ENCODE measurements at places on chromosomes 7 and 10. TPM values are rescaled to one million over a fixed set of nuclear protein-coding genes. Genes with fewer than 3 reads are reported as not detected.

DNA sequence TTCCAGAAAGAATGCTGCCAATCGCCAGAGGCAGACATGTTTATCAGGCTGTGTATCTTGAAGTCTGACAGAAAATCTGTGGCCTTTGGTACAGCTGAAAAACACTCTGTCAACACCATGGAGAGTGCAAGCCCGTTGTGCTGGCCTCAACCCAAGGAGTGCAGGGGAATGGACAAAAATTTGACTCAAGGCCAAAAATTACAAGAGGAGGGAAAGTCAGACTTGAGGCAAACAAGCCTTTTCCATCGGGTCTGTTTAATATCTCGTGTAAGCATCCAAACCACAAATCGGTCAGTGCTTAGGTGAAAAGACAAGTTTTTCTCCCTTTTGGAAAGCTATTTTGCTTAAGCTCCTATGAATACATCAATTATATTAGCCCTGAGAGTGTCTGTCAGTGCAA lies 305.3 kb upstream of the NFE2L3 start:
- DNase-seq, result no peak

CYP3A7 gene
- not detected for total RNA-seq

DNA sequence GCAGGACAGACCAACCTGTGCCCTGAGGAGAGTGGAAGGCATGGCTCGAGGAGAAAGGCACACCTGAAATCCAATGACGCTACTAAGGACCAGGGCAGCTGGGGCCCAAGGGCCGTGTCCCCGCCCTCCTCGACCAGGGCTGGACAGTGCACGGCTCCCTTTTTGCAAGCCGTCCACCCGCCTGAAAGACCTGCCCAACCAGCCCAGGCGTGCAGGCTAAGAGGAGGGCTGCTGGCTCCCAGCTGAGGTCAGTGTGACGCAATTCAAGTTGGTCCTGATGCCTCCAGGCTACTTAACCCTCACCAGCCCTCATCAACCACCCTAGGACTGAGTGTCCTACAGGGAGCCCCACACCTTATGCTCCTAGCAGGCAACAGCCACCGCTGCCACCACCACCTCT lies 69.3 kb downstream of the DLG5 start:
- no peak for DNase-seq

DNA sequence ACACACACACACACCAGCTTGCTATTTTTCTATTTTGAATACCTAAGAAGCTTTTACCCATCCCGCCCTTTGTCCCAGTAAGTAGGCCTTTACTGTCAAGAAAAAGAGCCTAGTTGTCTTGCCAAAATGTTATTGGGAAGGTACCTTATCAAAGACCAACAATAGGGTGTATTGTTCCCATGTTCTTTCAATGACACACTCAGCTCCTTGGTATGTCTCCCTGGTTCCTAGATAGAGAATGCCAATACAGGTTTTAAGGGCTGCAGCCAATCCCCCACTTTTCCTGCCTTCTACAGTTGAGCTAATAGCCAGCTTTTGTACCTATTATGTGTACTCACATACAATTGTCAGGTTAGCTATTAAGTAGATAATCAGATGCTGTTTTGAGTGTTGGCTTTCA lies 92.0 kb upstream of the LRRTM3 start:
- no peak for DNase-seq

DNA sequence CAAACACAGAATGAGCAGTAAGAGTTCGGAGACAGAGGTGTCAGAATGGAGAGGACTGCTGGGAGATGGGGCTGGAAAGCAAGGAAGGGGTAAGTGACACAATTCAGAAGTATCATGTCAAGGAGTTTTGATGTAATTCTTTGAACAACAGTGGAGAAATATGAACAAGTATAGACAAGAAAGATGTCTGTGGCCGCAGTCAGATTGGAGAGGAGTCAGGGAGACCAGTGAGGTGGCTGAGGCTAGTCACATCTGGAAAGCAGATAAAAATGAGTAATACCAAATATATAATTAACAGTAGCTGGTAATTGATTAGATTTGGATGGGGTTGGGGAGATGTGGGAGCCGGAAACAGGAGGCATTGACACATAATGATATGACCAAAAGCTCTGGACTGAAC lies 540.9 kb downstream of the SUGCT start:
- DNase-seq, result no peak

CACNA2D1 gene
- 36.2 TPM for total RNA-seq

DNA sequence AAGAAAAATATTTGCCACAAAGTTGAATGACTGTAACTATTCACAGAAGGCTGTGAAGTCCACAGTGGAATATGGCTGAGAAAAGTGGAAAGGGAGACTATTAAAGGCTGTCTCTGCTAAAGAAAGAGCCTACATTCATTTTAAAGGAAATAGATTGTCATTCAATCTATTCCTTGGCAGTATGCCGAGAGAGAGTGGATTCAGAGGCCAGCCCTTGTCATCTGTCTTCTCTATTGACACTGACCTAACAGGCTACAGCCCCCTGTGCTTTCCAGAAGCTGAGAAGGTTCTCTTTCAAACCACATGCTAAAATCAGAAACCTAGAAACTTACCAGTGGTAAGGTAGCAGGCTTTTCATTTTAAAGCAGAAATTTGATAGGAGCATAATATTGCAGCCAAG lies 12.1 kb downstream of the ODAD2 start:
- no peak for DNase-seq

GRCh38 chr7:41633690-41634089 lies 69.2 kb downstream of the INHBA start:
- no peak for DNase-seq

GRCh38 chr7:135664046-135664589 lies 1.8 kb downstream of the STMP1 start:
- no peak for DNase-seq

RPEL1 gene
- 0.13 TPM for total RNA-seq

DNA sequence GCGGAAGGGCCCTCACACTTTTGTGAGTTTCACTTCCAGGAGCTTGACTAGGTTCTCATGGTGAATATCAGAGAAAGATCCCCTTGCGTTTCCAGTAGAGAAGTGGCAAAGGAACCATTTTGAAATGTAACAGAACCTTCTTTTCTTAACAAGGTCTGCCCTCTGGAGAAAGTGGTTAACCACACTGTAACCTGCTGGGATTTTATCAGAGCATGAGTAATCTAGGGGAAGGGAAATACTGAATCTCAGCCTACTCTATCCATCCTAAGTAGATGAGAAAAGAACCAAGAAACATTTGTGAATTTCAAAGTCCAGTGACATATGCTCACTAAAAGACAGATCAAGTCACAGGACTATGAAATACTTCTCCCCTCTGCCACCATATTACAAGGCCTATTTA lies 235.5 kb downstream of the ZEB1 start:
- DNase-seq, result no peak

- DNase-seq, result peak; percentile 59
Observed at GRCh38 chr7:51316262-51316665, 345 bp downstream of the COBL start.

- DNase-seq, result peak; percentile 11
Observed at GRCh38 chr7:142798451-142799436, 28.0 kb downstream of the PRSS2 start.

FBXL15 gene
- total RNA-seq, result 8.4 TPM

- peak; percentile 14 for DNase-seq
Observed at GRCh38 chr7:55260171-55260570, 105.0 kb upstream of the LANCL2 start.
